Progenitor cell of endocrine pancreas (in vitro differentiated cells): ENCODE measurements at places on chromosomes 16 and 17. TPM values are rescaled to one million over a fixed set of nuclear protein-coding genes. Genes with fewer than 3 reads are reported as not detected.

DNA sequence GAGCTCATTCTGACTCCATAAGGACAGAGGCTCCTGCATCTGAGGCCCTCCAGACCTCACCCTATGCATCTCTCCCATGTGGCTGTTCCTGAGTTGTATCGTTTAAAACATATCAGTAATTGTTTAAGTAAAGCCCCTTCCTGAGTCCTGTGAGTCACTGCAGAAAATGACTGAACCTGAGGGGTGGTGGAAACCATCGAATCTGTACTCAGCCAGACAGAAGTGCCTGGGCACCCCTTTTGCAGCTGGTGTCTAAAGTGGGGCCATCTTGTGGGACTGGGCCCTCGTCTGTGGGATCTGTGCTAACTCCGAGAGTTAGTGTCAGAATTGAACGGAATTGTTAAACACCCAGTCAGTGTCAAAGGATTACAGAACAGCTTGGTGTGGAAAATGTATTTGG is 25.4 kb downstream of the CMTM3 start:
- H3K36me3 ChIP-seq: peaks cover 12% of the 10 kb centered on the region
- no peak overlapping the region for H3K27ac ChIP-seq
- peaks cover 16% of the 10 kb centered on the region for H3K4me1 ChIP-seq
- H3K27me3 ChIP-seq: no peaks in the 10 kb centered on the region

- H3K4me1 ChIP-seq: peaks cover 4% of the 10 kb centered on the region
- H3K27ac ChIP-seq: no peak overlapping the region
- H3K36me3 ChIP-seq: no peaks in the 10 kb centered on the region
- peaks cover 52% of the 10 kb centered on the region for H3K27me3 ChIP-seq
Observed at GRCh38 chr16:87060034-87060986, 256.9 kb downstream of the C16orf95 start.

DNA sequence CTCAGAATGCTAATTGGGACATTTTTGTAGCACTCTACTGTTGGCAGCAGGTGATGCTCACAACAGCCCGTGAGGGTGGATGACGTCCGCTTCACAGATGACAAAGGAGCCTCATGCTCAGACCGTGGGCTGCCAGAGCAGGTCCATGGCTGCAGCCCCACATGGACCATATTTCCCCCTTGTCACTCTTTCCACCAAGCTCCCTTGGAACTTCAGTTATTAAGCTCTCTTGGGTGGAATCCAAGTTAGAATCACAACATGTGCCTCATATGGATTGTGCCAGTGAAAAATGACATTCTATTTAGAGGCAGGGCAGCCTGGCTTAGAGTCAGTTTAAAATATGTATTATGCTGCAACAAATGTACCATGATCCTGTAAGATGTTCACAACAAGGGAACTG is 33.2 kb upstream of the STH start:
- no peak overlapping the region for H3K27ac ChIP-seq
- no peak for DNase-seq
- H3K36me3 ChIP-seq: no peaks in the 10 kb centered on the region
- H3K4me3 ChIP-seq: no peak overlapping the region
- H3K4me1 ChIP-seq: peaks cover 7% of the 10 kb centered on the region

DNA sequence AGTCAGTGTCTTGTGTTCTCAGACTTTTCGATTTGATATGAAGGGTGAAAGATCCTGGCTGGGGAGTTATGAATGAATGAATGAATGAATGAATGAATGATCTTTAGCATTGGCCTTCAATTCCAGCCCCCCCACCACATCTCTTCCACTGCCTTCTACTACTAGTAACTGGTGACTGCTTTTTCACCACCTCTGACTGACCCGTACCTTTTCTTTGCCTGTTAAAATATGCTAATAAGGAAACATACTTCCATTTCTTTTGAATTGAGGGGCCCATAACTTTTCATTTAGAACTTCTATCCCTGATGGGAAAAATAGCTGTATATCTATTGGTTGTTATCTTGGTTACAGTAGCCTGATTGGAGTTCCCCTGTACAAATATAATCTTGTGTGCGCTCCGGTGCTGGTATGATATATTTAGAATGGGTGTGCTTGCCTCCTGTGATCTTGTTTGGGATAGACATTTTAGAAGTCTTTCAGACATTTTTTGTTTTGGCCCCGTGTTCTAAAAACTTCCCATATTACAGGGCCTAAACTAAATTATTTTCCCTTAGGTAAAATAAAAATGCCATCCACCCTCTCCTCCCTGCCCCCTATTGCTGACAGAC is 3.4 kb downstream of the LYRM1 start:
- H3K36me3 ChIP-seq: peaks cover 1% of the 10 kb centered on the region
- no peaks in the 10 kb centered on the region for H3K27me3 ChIP-seq
- no peak for DNase-seq
- peaks cover 49% of the 10 kb centered on the region for H3K4me1 ChIP-seq
- peak overlapping the region; percentile 57 for H3K27ac ChIP-seq

FBXL16 gene
- total RNA-seq: 4.3 TPM in 2 replicates

SLC5A11 gene
- total RNA-seq: 0.38 TPM in 1 of 2 replicates, not detected in the other
